Stimulated activated CD4-positive, alpha-beta T cell treated with anti-CD3 and anti-CD28 coated beads, Interleukin-4, amount 100 ng/mL, for 24 hours (primary cell): ENCODE measurements at places on chromosomes 1 and 21.

GRCh38 chr21:36706482-36706852 is 7.6 kb downstream of the SIM2 start:
- DNase-seq: no peak

DNA sequence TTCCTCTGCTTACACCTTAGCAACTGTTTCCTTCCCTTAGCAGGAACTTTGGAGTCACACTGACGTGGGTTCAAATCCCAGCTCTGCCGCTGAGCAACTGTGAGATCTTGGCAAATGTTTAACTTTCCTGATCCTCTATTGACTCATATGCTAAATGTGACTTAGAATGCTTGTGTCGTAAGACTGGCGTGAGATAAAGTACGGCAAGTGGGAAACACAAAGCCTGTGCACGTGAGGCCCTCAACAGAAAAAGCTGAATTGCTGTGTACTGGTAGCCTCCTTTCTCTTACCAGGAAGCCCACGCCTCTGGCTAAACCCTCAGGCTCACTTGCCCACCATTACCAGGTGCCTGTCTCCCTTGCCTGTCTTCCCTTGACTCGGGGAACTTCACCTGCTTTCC is 135.4 kb upstream of the TNR start:
- DNase-seq: no peak

- no peak for DNase-seq
Measured at GRCh38 chr1:47781171-47781959, 215.8 kb downstream of the TRABD2B start.

GRCh38 chr1:224116131-224116530 is 2.2 kb downstream of the FBXO28 start:
- no peak for DNase-seq

DNA sequence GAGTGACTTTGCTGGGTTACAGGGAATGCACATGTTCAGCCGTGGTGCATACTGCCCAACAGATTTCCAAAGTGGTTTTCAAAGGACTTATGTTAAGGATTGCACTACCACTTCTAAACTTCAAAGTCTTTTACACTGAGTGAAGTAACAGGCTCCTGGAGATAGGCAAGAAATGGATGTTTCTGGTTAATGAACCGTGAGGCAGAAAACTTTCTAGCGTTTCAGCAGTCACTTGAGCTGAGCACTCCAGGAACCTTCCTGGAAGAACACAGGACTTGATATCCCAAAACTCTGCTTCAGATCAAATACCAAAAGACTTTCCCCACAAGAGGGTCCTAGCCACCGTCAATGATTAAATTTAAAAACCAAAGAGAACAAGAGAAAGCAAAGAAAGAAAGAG is 74.3 kb upstream of the ATP1A1 start:
- no peak for DNase-seq

DNA sequence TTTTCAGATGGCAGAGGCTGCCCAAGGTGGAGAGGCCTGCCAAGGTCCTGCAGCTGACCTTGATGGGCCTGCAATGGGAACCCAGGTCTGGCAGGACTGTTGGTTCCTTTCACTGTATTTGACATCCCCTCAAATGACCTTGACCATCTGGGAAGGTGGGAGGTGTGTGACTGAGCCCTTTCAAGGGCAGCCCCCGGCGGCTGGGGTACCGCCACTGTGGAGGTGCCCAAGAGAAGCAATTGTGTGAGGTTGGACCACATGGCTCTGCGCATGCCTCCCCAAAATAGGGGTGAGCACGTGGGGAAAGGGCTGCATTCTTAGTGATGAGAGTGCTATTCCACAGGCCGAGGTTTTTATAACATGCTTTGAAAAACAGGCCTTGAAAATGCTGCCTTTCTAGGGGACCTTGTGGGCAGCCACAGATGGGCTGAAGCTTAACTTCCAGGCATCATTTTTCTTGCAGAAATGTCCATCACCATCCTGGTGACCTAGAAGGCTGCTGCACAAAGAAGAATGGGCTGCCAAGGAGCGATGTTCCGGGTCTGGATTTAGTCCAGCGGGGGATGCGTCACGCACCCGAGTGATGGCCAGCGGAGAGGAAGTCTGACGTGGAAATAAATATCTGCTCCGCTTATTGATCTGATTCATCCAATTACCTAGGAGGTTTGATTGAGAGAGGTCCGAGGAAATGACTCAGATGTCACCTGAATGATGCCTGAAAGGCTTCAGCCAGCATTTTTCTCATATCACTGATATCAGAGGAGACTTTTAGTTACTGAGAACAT is 16.5 kb upstream of the UTS2 start:
- DNase-seq: no peak

GRCh38 chr1:156122519-156123355 is 8.2 kb downstream of the LMNA start:
- no peak for DNase-seq
